T-helper 22 cell (primary cell): ENCODE measurements at places on chromosomes 4 and X.

DNA sequence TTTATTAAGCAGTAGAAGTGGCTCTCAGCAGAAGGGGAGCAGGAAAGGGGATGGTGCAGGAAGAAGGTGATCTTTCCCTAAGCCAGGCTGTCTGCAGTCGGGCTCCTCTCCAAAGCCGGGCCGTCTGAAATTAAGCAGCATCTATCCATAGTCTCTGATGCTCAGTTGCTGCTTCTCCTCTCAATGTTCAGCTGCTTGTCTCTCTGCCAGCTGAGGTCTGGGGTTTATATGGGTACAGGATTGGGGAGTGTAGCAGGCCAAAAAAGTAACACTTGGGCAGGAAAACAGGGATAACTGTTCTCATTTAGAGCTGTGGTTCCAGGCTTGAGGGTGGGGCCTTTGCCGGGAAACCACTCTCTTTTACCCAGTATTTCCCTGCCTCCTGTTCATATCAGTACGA, 39.2 kb upstream of the CCKAR start:
- no peak for DNase-seq

- no peak for DNase-seq
Measured at GRCh38 chr4:87211249-87211952, 9.0 kb downstream of the KLHL8 start.

- DNase-seq: no peak
Measured at GRCh38 chr4:8910100-8910821, 38.6 kb upstream of the HMX1 start.

DNA sequence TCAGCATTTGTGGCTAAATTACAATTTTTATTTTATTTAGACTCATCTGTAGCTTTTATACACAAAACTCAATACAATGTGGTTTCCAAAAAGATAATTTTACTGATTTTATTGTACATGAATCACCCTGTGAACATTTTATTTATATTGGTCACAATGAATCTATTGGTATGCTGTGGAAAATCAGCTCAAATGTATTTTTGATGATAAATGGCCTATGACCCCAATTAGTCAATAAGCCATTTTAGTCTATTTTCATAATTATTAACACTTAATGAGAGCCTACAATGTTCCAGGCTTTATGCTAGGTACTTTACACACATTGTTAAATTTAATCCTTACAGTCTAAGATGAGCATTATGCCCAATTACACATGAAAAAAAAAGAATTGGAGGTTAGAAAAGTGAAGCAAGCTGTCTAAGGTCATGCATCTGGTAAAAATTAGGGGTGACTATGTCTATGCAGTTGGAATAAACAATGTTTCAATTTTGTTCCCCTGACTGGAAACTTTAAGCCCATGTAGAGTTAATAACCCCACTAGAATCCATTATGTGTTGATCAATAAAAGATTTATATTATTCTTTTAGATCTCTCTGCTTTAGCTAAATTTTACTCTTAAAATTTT, 344.7 kb downstream of the PABPC4L start:
- no peak for DNase-seq

GRCh38 chrX:44903830-44904530, 31.0 kb downstream of the KDM6A start:
- no peak for DNase-seq

- DNase-seq: no peak
Measured at GRCh38 chr4:172751550-172751949, 417.1 kb upstream of the GALNT7 start.

DNA sequence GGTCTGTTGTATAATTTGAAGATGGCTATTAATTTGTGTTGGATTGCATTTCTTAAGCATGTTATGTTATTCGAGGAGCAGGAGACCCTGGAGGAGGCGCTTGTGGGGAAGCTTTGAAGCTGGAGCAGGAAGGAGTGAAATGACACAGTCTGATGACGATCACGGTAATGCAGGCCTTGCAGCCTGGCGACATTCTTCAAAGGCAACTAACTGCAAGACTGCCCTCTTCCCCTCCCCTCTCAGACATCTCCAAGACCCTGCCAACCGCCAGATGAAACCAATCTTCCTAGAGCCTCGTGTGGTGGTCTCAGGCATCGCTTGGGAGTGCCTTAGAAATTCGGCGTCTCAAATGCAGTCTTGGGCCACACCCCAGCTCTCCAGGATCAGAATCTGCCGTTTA, 16.1 kb downstream of the CLCN4 start:
- no peak for DNase-seq

DNA sequence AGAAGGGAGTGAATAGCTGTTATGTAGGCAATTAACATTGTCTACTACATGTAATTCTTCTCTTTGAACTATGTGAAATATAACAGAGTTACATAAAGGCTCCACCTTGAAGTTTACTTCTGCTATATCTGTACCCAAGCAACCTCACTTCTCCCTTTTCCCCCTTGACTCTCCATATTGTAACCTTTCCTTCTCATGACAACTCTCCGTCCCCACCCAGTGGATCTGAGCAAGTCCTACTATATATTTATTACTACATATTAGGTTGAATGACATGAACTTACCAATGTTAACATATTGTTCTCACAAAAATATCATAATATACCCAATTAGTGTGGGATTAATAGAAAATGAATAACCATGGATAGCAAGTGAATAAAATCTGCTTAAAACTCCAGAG, 93.2 kb upstream of the ATP8A1 start:
- no peak for DNase-seq

GRCh38 chr4:142079959-142080358, 443.6 kb downstream of the IL15 start:
- DNase-seq: no peak

GRCh38 chr4:148124512-148124911, 317.7 kb downstream of the NR3C2 start:
- DNase-seq: no peak

- DNase-seq: no peak
Measured at GRCh38 chr4:58766763-58767162, 1656.6 kb upstream of the IGFBP7 start.
